Skin of body (tissue), 3 donors: ENCODE measurements at places on chromosomes 1 and 21.

DNA sequence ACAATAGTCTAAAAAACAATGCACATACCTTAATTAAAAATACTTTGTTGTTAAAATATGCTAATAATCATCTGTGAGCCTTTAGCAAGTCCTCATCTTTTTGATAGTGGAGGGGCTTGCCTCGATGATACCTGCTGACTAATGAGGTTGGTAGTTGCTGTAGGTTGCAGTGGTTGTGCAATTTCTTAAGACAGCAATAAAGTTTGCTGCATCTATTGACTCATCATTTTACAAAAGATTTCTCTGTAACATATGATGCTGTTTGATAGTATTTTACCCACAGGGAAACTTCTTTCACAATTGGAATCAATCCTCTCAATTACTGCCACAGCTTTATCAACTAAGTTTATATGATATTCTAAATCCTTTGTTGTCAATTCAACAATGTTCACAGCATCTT, 7.6 kb downstream of the C1orf87 start:
- no peak for DNase-seq

DNA sequence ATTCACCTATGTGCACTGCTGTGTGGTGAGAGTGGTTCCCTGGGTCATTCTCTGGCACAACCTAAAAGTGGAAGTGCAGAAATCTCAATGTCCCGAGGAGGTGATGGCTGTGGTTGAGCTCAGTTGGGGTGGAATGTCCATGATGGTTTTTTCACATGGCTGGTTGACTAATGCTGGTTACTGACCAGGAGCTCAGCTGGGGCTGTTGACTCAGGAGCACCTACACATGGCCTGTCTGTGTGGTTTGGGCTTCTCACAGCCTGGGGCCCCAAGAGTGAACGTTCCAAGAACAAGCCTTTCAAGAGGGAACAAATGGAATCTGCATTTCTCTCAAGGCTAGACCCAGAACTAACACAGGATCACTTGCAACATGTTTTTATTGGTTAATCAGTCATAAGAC, 6.4 kb upstream of the KANK4 start:
- no peak for DNase-seq

DNA sequence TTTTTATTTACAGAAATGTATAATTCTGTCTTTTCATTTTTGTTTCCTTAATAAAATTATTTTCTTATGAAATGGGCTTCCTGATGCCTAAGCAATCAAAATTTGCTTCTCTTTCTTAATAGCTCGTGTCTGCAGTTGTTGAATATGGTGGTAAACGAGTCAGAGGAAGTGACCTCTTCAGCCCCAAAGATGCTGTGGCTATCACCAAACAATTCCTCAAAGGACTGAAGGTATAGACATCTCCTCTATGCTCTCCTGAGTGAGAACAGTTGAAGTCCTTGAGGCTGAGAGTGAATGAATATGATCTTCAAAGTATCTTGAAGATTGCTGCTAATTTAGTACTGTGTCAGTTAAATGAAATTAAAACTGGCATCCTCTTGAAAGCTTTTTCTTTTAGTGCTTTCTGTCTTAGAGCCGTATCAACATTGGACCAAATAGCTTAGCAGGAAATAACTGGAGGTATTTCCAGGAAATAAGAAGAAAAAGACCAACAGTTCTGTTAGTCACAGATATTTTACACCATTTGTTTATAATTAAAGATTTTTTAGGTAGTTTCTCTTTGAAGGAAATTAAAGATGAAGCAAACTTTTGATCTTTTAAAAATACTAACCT, 24.7 kb downstream of the VPS45 start:
- DNase-seq, result no peak

DNA sequence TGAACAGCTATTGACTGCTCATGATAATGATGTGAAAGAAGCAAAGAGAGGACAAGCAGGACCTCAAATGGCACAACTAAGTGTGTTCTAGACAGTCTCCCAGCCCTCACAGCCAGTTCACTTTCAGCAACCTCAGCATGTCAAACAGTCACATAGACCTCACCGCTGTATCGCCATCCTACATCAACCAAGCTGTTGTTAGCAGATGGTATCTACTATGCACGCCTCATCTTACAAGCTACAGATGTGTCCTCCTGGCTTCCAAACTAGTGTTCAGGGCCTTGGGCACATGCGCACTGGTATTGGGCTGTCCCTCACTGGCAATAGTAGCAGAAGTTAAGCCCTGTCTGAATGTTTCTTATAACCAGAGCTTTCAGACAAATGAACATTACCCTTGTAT, 28.4 kb downstream of the EVI5 start:
- DNase-seq, result no peak

DNA sequence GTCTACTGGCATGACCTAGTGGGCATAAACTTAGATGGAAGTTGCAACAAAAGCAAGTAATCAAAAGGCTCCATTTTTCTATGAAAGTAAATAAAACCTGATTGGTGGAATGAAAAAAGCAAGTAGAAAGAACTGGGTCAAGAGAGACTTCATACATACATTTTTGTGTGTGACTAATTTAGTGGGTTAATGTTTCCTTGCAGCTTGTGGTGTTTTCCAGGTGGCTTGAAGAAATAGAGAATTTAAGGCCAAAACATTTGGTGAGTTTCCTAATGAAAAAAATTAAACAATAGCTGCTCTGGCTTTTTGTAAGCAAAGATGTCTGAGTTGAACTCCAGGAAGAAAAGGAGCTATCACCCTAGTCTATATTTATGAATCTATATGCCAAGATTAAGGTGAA, 71.0 kb downstream of the ZC3H11B start:
- no peak for DNase-seq

DNA sequence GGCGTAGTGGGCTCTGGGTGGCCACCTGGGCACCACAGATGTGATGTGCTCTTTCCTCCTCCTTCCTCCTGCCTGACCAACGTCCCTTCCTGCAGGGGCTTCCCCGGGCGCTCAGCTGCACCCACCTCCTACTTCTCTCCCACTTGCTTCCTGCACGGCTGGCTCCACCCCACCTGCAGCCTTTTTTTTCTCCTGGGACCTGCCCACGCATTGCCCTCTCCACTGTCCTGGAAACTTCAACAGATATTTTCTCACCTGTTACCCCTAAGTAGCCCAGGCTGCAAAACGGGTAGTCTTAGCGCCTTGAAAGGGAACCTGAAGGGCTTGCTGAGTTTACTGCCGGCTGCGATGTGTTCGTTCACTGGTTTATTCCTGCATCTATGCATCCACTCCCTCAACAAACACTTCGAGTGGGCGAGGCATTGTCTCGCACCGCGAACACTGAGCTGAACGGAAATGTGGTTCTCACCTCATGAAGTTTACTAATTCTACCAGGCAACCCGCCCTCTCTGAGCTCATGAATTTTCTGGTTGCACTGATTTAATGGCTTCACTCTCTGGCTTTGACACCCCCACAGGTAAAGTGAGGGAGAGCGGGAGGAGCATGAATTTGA, 23.6 kb downstream of the ZBTB18 start:
- no peak for DNase-seq

DNA sequence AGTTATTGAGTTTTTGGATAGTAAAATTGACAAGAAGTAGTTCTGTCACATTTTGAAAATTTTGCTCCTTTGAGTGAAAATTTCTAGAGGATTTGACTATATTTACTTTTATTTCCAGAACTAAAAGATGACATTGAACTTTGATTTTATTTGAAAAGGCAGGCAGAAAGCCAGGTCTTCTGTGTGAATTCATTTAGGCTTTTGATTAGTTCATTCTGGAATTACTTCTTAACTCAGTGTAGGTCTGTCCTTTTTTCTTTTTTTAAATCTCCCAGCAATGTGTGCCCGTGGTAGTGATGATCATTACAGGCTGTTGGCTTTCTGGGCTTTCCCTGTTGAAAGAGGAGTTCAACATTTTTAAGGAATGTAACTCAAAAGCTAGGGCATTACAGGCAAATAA, 53.8 kb downstream of the MACO1 start:
- no peak for DNase-seq

DNA sequence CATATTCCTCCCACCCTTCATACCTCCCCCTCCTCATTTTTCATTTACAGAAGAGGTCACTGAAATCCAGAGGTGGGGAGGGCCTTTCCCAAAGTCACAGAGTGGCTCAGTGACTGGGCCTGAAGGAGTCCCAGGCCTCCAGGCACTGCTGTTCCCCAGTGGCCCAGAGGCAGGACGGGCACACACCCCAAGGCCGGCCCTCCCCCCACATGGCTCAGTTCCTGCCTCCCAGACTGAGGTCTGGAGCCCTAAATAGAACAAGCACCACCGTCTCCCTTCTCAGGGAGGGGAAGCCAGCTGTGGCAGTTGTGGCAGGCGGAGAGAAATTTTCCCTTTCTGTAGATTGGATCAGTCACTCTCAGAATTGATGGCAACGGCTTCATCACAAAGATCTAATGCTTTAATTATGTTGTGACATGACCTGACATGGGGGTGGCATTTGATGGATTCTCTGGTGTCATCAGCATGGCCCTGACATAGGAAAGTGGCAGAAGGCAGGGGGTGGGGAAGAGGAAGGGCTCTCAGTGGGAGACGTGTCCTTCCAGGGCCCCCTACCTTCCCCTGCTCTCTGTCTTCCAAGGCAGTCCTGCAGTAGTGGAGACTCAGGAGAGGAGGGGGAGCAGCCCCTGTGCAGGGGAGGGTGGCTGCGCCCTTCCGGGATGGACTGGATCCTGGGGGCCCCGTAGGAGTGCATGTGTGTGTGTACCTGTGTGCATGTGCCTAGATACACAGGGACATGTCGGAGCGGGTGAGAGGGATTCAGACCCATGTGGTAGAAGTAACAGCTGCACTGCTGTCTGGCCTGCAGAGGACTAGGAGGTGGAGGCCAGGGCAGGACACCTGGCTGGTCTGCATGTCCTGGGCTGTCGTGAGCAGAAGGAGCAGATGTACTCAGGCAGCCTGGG, 41.2 kb upstream of the FOXO6 start:
- DNase-seq, result no peak

GRCh38 chr1:226414098-226414698, 6.3 kb upstream of the PARP1 start:
- DNase-seq, result no peak

- DNase-seq, result peak; percentile 20
Measured at GRCh38 chr1:9289090-9289534, 3.6 kb upstream of the SPSB1 start.

- DNase-seq, result no peak
Measured at GRCh38 chr1:20150969-20151368, 11.8 kb downstream of the PLA2G2F start.

DNA sequence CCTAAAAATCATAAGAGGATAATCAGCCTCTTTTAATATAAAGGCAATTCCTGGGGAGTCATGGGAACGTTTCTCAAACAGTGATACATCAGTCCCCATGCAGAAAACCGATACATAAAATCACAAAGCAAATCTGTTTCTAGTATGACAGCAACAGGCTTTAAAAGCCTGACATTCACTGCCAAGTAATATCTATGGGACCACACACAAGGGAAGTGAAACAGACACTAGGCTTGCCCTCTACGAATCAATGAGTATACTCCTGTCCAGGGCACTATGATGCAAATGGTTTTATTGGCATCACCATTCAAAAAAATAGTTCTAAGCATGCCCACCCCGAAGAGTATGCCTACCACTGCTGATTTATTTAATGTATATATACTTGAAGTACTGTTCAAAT, 54.4 kb downstream of the TIAM1 start:
- DNase-seq, result no peak

GRCh38 chr1:213131851-213132655, 81.0 kb downstream of the RPS6KC1 start:
- no peak for DNase-seq

- DNase-seq, result no peak
Measured at GRCh38 chr1:5684791-5685190, 307.4 kb downstream of the NPHP4 start.

DNA sequence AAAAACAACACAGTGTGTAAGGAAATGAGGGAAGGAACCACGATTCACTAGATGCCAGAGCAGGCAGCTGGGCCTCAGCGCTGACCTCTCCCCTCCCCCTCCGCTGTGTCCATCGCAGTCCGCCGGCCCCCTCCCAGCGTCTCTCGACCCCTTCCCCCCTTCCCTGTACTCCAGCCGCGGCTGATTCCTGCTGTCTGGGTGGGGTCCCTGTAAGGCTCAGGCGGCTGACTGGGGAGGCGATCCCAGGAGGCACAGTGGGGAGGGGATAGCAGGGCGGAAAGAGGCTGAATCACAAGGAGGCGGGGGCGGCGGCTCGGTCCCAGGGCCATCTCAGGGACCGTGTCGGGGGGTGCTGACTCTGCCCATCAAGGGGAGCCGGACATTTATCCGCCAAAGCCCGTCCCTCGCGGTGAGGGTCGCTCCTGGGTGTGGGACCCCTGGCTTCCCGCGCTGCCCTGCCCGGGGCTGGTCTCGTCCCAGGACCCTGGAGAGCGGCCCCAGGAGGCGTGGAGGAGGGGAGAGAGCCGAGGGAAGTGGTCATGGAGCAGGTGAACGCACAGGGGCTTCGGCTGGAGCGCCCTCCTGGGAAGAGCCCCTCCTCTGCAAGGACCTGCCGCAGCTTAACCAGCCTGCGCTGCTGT, 241.9 kb downstream of the PTPRU start:
- DNase-seq, result no peak

- peak; percentile 15 for DNase-seq
Measured at GRCh38 chr21:45056296-45056904, 18.0 kb upstream of the ADARB1 start.

DNA sequence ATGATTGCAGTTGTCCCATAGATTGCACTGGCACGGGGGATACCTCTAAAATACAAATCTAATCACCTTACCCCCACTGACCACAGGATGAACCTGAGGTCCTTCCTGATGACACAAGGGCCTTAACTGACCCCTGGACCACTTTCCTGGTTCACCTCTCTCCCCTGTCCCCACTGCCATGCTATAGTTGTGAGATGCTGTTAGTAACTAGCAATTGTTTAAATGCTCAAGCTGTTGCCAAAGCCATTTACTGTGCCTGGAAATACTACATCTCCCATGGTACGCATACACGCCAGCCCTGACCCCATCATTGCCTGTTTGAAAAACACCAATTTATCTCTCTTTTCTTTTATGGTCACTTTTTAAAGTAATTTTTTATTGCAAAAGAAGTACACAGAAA, 29.1 kb upstream of the RGS8 start:
- DNase-seq, result no peak

DNA sequence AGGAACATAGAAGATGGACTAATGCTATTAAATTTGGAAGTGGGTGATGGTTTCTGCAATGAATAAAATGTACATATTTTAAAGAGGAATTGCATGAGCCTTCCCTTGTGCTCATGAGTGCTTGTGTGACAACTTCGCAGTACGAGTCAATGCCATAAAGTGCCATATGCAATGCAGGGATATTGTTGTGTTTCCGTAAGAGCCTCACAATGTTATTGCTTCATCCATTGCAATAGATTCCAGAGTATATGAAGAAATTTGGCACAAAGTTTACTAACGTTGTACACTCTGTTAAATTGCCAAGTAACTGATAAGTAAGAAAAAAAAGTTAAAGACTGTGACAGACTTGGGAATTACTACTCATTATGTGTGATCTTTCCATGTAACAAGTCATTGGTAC, 22.3 kb downstream of the BTG3 start:
- DNase-seq, result no peak
